ENCODE measurements at places on chromosomes 1 and 21.

DNA sequence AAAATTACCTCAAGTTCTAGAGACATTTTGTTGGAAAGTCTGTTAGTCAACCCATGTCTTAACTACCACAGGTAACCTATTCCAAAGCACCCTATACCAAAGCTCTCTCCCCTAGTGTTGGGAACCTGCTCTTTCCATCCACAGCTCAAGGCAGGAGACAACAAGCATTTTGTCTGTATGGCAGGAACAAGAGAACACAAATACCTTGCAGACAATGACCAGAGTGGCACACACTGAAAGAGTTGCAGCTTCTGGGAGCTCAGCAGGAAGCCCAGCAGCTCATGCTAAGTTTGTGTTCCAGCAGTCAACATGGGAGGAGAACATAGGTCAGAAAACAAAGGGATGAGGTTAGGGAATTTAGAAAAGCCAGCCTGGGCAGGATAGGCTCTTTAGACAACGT, 300.8 kb downstream of the HHIPL2 start:
- no peaks in the 10 kb centered on the region for H3K4me1 ChIP-seq
- H3K36me3 ChIP-seq = no peaks in the 10 kb centered on the region
- H3K27ac ChIP-seq = no peak overlapping the region
- no peak for DNase-seq
- H3K27me3 ChIP-seq = no peaks in the 10 kb centered on the region
- no peak overlapping the region for H3K4me3 ChIP-seq

DNA sequence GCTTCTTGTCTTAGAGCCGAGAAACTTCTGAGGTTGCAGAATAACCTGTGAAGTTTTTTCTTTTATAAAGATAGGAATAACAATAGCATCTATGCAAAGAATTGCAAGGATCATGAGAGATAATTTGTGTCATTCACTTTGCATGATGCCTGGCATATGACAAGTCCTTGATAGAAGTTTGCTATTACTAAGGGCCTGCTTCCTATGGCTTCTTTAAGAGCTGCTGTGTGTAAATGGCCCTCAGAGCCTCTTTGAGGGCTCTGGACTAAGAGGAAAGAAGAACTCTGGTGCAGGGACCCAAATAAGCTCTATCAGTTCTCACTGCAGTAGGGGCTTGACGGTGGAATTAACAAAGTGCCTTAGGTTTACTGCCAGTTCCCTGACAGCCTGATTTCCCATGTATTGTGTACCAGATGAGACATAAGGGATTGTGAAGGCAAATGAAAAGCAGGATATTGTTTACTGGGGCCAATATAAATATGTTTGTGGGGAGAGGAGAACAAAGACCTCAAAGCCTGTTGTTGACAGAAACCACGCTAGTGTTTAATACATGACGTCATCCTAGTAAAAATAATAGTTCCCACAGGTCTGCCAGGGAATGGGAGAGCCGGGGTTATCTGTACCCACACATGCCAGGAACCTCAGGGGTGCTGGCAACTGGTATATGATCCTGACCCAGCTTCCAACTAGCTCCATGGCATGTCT, 131.2 kb upstream of the UBE2U start:
- no peak overlapping the region for H3K4me3 ChIP-seq
- no peaks in the 10 kb centered on the region for H3K4me1 ChIP-seq
- H3K27me3 ChIP-seq = no peaks in the 10 kb centered on the region
- no peaks in the 10 kb centered on the region for H3K36me3 ChIP-seq
- no peak overlapping the region for H3K27ac ChIP-seq

GRCh38 chr1:167538657-167539056, 14.9 kb downstream of the CREG1 start:
- DNase-seq = no peak
- H3K4me1 ChIP-seq = peaks cover 6% of the 10 kb centered on the region
- H3K27me3 ChIP-seq = no peaks in the 10 kb centered on the region

DNA sequence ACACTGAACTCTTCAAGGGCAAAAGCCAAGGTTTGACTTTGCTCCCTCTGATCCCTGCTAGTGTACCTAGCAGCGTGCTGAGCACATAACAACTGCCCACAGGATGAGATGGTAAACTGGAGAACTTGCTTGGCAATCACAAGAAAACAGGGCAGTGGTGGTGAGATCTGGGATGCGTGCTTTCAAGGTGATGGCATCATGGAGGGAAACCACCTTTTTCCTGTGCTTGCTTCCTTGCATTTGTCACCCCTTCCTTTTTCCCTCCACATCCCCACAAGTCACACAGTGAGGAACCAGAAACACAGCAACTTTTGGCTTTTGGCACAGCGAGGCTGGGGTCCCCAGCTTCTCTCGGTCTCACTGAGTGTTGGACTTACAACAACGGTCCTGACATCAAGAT, 31.4 kb upstream of the BECN2 start:
- H3K36me3 ChIP-seq = no peaks in the 10 kb centered on the region
- no peaks in the 10 kb centered on the region for H3K4me1 ChIP-seq
- H3K27me3 ChIP-seq = no peaks in the 10 kb centered on the region
- no peak overlapping the region for H3K4me3 ChIP-seq
- H3K27ac ChIP-seq = no peak overlapping the region
- DNase-seq = no peak

DNA sequence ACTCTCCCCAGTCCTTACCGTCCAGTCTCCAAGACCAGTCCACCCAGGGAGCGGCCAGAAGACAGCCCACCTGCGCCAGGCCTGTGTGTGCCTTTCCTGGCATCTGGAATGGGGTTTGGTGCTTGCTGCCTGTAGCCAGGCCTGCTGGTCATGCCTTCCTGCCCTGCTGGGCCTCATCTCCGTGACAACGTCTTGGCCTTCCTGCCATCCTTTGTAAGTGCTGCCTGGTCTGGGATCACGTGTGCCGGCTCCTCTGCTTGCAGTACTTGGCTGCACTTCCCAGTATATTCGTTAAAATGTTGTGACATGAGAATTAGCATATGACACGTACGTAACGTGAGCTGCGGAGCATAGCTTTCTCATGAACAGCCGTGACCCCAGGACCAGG, 145.3 kb upstream of the COL6A1 start:
- no peak overlapping the region for H3K4me3 ChIP-seq
- no peak for DNase-seq
- H3K36me3 ChIP-seq = no peaks in the 10 kb centered on the region
- H3K4me1 ChIP-seq = no peaks in the 10 kb centered on the region
- no peak overlapping the region for H3K27ac ChIP-seq
- no peaks in the 10 kb centered on the region for H3K27me3 ChIP-seq

DNA sequence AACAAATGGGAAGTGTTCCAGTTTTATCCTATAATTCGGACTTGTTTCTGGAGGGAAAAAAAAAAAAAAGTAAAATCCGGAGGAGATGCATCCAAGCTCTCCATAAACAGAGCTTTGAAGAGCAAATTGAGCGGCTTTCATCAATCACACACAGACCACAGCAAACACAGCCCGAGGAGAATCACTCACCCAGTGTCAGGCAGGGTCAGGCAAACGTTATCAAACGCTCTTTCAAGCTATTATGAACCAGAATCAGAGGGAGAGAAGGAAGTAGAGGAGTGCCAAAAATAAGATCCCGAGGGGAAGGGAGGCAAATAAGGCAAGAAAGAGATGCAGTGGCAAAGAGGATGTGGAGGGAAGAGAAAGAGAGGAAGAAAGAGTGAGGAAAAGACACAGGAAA, 188.3 kb upstream of the CAMK1G start:
- no peak overlapping the region for H3K4me3 ChIP-seq
- DNase-seq = no peak
- H3K36me3 ChIP-seq = no peaks in the 10 kb centered on the region
- H3K27me3 ChIP-seq = no peaks in the 10 kb centered on the region
- no peaks in the 10 kb centered on the region for H3K4me1 ChIP-seq
- no peak overlapping the region for H3K27ac ChIP-seq

- no peaks in the 10 kb centered on the region for H3K4me1 ChIP-seq
- no peak overlapping the region for H3K4me3 ChIP-seq
- DNase-seq = no peak
- no peaks in the 10 kb centered on the region for H3K36me3 ChIP-seq
- H3K27me3 ChIP-seq = no peaks in the 10 kb centered on the region
These were observed 356.1 kb downstream of the LMO4 start for GRCh38 chr1:87684713-87685205.

- H3K27ac ChIP-seq = no peak overlapping the region
- H3K27me3 ChIP-seq = no peaks in the 10 kb centered on the region
- no peaks in the 10 kb centered on the region for H3K4me1 ChIP-seq
- no peak overlapping the region for H3K4me3 ChIP-seq
- no peak for DNase-seq
- no peaks in the 10 kb centered on the region for H3K36me3 ChIP-seq
These were observed 17.7 kb downstream of the CD1E start for GRCh38 chr1:158371188-158371953.

GRCh38 chr1:36664571-36665287, 182.0 kb upstream of the CSF3R start:
- H3K27ac ChIP-seq = no peak overlapping the region
- H3K4me1 ChIP-seq = no peaks in the 10 kb centered on the region
- no peak overlapping the region for H3K4me3 ChIP-seq
- no peaks in the 10 kb centered on the region for H3K27me3 ChIP-seq

GRCh38 chr1:201576914-201577313, 38.0 kb downstream of the NAV1 start:
- H3K4me1 ChIP-seq = peaks cover 8% of the 10 kb centered on the region
- no peaks in the 10 kb centered on the region for H3K36me3 ChIP-seq
- no peak overlapping the region for H3K27ac ChIP-seq
- H3K4me3 ChIP-seq = no peak overlapping the region

GRCh38 chr1:202622388-202622787, 87.9 kb downstream of the SYT2 start:
- H3K27me3 ChIP-seq = no peaks in the 10 kb centered on the region
- DNase-seq = no peak
- peaks cover 18% of the 10 kb centered on the region for H3K4me1 ChIP-seq
- no peak overlapping the region for H3K27ac ChIP-seq
- no peaks in the 10 kb centered on the region for H3K36me3 ChIP-seq
- no peak overlapping the region for H3K4me3 ChIP-seq

GRCh38 chr1:229268505-229268904, 2.4 kb upstream of the RAB4A start:
- H3K27me3 ChIP-seq = no peaks in the 10 kb centered on the region
- no peaks in the 10 kb centered on the region for H3K36me3 ChIP-seq

GRCh38 chr1:241125286-241125685, 231.7 kb downstream of the RGS7 start:
- no peak overlapping the region for H3K4me3 ChIP-seq
- no peak for DNase-seq
- no peaks in the 10 kb centered on the region for H3K36me3 ChIP-seq
- no peaks in the 10 kb centered on the region for H3K27me3 ChIP-seq
- H3K4me1 ChIP-seq = no peaks in the 10 kb centered on the region

- no peaks in the 10 kb centered on the region for H3K36me3 ChIP-seq
- no peak overlapping the region for H3K4me3 ChIP-seq
- H3K27me3 ChIP-seq = no peaks in the 10 kb centered on the region
- DNase-seq = no peak
These were observed 34.1 kb downstream of the OR2G3 start for GRCh38 chr1:247639381-247639981.

- no peak for DNase-seq
- no peaks in the 10 kb centered on the region for H3K4me1 ChIP-seq
- H3K4me3 ChIP-seq = no peak overlapping the region
- no peaks in the 10 kb centered on the region for H3K27me3 ChIP-seq
- H3K27ac ChIP-seq = no peak overlapping the region
These were observed 101.4 kb downstream of the TEX35 start for GRCh38 chr1:178614286-178614685.

DNA sequence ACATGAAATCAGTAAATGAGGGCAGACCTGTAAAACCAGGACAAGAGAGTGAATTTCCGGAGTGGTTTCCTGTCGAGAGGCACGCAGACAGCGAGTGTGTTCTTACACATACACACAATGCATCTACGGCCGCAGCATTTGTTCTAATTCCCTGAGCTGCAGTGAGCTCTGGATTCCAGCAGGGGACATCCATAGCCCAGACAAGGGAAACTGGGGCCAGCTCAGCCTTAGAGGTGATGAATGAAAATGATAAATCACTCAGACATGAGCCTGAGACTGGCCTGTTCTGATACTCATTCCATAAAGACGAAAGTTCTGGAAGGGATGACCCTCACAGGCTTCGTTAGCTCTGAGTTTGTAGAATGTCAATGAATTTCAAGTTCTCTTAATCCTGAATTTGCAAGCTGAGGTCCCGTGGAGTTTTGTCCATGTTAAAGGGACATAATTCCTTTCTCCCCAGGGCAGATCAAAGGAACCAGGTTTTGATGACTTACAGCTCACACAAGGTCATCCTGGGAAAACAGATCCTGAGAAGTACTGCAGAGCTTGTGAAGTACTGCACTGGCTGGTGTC, 207.9 kb upstream of the C1orf87 start:
- peaks cover 11% of the 10 kb centered on the region for H3K4me1 ChIP-seq
- no peak for DNase-seq
- H3K27me3 ChIP-seq = no peaks in the 10 kb centered on the region
- no peak overlapping the region for H3K4me3 ChIP-seq
- H3K36me3 ChIP-seq = no peaks in the 10 kb centered on the region

GRCh38 chr1:246680696-246681130, 43.5 kb upstream of the SCCPDH start:
- no peak overlapping the region for H3K27ac ChIP-seq
- no peaks in the 10 kb centered on the region for H3K27me3 ChIP-seq
- H3K4me1 ChIP-seq = no peaks in the 10 kb centered on the region
- DNase-seq = no peak

DNA sequence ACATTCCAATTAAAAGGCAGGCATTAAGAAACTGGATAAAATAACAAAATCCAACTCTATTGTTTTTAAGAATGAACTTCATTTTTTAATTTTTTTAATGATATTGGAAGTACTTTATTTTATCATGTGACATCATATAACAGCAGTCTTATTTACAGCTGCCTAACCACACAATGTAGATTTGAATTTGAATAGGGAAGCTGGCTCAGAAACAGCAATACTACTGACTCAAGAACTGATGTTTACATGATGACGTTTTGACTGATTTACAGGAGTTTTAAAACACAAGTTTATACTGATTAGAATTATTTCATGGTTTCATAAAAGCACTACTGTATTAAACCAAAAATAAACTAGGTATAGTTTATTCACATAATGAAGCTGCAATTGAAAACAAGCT, 348.7 kb upstream of the NR5A2 start:
- DNase-seq = no peak
- H3K27ac ChIP-seq = no peak overlapping the region
- H3K4me3 ChIP-seq = no peak overlapping the region
- no peaks in the 10 kb centered on the region for H3K36me3 ChIP-seq

DNA sequence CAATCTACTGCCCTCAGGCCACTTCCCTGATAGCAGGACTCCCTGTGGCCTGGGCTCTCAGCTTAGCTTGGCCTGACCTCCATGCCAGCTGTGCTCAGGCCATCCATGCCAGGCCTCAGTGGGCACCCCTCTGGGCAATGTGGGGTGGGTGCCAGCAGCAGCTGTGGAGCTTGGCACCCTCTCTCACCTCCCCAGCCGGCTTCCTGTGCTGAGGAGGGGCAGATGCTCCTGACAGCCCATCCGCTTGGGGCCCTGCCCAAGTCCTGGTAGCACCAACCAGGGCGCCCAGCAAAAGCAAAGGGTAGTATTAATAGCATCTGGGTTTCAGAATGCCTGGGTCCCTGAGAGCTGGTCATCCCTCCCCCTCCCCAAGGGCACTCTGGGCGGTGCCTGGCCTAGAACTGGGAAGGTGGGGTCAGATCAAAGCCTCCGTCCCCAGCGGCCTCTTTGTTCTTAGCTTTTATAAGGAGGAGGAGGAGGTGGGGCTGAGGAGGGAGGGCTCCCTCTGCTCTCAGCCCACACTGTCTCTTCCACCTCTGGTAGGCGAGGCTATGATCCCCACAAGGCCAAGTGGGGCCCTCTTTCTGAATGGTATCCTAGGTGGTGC, 6.1 kb downstream of the EFNA4 start:
- no peak for DNase-seq
- no peak overlapping the region for H3K27ac ChIP-seq
- peaks cover 35% of the 10 kb centered on the region for H3K4me1 ChIP-seq

- no peaks in the 10 kb centered on the region for H3K27me3 ChIP-seq
- no peak overlapping the region for H3K27ac ChIP-seq
These were observed 139.8 kb downstream of the RYR2 start for GRCh38 chr1:237181743-237182317.
